Cardiac muscle cell (in vitro differentiated cells and primary cell): ENCODE measurements at places on chromosomes 2 and 18.

- DNase-seq = no peak
Measured at GRCh38 chr2:209277444-209277843, 146.4 kb upstream of the MAP2 start.

- no peak for DNase-seq
Measured at GRCh38 chr2:238920601-238921001, 72.7 kb downstream of the TWIST2 start.

DNA sequence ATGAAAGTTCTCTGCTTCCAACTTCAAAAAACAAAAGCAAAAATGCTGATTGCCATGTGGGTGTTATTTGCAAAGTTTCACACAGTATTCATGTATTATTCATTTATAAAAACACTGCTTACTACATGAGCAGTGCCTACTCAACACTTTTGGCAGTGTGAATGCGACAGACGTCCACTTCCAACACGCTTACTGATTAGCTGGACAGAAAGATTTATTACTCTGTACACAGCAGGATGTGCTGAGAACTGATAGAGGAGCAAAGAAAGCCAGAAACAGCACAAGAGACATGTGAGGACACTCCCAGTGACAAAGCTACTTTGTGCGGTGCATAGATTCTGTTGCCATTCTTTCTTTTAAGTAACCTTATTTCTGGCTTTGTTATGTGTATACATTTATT, 258.8 kb downstream of the DLGAP1 start:
- DNase-seq = peak; percentile 27

DNA sequence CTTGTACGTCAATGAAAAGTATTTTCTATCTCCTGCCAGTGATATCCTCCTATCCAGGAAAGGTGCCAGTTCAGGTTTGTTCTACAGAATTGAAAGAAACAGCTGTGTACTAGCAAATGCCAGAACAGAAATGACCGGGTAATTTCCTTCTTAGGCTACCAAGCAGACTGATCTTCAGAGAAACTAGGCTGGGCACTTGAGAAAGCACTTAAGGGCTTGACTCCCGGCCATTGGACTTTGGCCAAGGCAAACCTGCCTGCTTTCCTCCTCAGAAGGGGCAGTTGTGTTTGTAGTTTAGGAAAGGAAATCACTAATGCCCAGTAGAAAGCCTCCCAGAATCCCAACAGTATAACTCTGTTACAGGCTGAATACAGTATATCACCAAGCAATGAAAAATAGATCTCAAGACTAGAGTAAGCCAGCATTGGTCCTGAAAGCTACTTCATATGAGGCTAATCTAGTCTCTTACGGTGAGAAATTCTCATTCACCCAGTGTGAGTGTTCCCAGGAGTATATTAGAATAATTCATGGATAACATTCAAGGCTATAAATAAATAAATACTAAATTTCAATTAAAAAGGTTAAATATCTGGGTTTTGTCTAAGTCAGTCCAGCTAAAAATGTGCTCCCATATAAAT, 43.0 kb upstream of the COL5A2 start:
- DNase-seq = peak; percentile 70

GRCh38 chr2:239748811-239749210, 276.3 kb downstream of the NDUFA10 start:
- no peak for DNase-seq

- DNase-seq = no peak
Measured at GRCh38 chr2:189095101-189095500, 84.5 kb downstream of the COL5A2 start.

GRCh38 chr2:22692746-22693145, 692.2 kb upstream of the KLHL29 start:
- no peak for DNase-seq

DNA sequence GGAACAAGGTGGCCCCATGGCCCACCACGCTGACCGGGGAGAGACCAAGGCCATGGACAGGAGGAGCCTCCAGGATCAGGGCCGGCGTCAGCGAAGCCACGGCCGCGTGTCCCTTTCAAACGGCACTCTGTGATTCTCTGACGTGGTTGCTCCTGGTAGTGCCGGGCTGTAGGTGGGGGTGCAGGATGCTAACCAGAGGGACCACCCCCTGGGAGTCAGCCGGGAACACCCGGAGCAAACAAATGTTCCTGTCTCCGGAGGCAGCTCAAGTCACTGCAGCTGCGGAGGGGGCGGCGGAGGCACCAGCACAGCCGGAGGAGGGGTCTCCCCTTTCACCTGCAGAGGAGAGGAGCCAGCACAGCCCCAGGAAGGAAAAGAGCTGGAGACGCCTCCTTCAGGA, 750.6 kb upstream of the SALL3 start:
- no peak for DNase-seq

DNA sequence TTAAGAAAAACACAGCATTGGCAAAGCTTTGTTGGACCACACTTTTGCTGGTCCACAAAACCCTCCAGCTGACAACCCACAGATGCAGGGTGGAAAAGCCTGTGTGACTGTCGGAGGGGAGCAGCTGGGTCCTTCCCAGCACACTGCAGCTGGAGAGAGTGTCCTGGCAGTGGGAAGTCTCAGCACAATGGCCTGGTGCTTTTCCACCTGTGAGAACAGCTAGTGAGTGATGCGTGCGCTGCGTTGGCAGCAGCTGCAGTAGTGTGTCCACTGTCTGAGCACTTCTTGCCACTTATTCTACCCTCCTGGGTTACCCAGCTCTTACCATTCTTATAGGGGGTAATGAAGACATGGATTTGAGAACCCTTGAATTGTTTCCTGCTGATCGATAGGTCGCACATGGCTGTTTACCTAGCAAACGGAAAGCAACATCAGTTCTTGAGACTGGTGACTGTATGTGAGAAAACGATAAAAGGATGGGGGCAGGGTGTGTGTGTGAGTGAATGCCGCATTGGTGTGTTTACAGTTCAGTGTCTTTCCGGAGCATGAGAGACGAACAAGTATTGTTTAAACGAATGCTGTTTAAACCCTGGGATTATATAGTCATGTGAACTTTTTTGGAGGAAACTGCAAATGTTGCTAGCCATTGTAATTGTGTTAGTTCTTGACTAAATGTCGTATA, 69.7 kb downstream of the LYPD6 start:
- DNase-seq = no peak

DNA sequence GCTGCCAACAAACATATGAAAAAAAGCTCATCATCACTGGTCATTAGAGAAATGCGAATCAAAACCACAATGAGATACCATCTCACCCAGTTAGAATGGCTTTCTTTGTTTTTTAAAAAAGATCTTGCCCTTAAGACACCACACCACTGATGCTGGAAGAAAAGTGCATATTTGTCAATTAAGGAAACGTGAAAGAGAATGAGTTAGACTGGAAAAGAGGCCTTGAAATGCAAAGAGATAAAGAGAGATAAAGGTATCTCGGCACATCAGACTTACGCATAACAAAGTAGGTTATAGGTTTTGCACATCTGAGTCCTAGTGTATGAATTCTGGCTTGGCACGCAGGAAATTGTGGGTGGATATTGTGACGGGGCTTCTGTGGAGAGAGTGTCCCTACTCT, 149.5 kb downstream of the MTX2 start:
- peak; percentile 48 for DNase-seq

DNA sequence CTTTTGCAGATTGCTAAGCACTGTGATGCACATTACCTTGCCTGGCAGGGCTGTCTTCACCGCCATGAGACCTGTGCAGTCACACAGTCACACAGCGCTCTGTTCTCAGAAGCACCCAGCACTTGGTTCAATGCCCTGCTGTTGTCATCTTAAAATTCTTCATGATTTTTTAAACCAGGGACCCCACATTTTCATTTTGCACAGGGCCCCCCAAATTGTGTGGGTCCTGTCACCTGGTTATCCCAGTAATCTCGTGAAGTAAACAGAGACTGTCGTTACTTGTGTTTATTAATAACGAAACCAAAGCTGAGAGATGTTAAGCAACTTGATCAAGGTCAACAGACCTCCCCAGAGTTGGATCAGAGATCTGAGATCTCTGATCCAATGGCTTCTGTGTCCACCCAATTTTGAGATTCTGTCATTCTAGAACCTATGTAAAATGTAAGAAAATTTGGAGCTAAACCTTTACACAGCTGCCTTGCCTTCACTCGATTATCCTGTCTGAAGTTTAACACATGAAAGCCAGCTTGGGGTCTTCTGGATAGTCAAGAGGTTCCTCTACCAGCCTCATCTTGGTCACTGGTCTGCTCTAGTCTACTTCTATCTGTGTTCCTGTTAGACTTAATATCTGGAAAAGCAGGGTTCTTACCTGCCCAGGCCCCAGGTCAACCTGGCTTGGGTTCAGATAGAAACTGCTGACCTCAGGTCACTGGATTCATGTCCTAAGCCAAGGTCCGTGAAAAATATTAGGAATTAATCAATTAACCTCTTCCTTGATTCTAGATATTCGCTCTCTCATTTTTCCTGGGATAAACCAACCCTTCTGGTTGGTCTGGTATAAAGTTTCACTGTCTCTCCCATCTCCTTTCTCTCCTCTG, 13.7 kb upstream of the TTC39C start:
- no peak for DNase-seq

- DNase-seq = no peak
Measured at GRCh38 chr2:191907091-191907490, 60.2 kb upstream of the CAVIN2 start.

DNA sequence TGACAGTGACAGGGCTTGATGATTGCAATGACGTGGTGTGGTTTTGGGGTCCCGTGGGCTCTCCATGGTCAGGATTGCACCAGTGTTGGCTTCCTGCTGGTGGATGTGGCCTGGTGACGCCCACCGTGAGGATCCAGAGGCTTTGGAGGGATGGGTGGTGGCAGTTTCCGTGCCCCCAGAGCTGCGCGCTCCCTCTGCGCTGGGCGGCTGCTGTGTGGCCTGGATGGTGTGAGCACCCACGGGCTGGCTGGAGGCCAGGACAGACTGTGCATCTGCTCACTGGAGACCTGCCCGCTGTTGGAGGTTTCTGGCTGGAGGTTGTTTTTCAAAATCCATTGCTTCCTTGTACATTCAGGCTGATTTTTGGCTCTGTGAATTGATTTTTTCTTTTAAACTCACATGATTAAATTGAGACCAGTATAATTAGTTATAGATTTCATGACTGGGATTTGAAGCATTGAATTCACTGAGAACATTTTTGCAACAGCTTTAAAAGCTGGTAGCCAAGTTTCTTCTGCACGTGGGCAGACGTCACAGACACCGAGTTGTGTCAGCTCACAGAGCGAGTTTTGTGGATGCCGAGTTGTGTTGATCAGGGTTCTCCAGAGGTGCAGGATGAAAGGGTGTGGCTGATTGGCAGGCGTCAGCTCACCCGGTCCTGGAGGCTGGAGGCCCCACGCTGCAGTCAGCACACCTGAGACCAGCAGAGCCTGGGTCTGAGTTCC, 72.7 kb downstream of the KCNG2 start:
- no peak for DNase-seq

- peak; percentile 29 for DNase-seq
Measured at GRCh38 chr2:215917953-215918620, 95.3 kb downstream of the MREG start.

GRCh38 chr2:233251306-233252116, at the start of gene ATG16L1:
Gene ATG16L1 (plus strand): TSS chr2:233251673. CDS start chr2:233251828, 155 bp downstream.
- peak; percentile 98 for DNase-seq

- no peak for DNase-seq
Measured at GRCh38 chr18:7382328-7383001, 151.6 kb downstream of the LRRC30 start.

GRCh38 chr2:38778687-38779082, 675 bp downstream of the GEMIN6 start:
- no peak for DNase-seq

DNA sequence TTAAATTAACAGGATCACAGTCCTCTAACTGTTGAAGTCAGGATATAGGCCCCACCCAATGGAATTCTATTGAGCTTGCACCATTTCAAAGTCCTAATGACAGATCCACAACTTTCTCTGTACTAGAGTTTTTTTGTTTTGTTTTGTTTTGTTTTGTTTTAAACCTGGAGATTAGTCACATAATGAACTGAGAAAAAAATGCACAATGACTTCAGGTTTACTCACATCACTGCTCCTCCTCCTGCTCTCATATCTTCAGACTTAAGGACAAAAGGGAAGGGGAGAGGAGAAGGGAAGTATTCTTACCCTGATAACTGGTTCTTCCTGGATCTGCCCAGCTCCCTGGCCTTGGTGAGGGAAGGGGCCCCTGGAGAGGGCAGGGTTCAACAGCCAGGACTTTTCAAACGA, 208.2 kb upstream of the EPHA4 start:
- DNase-seq = no peak

GRCh38 chr18:29034113-29034856, 857.4 kb upstream of the CDH2 start:
- DNase-seq = no peak

- DNase-seq = no peak
Measured at GRCh38 chr2:234705108-234705507, 208.2 kb upstream of the ARL4C start.

DNA sequence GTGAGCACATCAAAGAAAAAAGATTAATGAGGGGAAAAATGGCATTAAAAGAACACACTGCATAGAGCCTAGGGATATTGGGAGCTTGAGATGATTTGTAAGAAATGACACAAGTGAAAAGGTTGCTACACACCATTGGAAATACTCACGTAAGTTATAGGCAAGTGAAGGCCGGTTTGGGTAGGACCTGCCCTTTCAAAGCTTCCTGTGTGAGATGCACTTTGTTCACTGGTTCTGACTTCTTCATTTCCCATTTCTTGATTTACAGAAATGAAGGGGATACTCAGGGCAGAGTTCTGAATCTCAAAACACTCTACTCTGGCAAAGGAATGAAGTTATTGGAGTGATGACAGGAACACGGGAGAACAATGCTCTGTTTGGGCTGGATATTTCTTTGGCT, at the start of gene IL18RAP:
IL18RAP (plus strand) TSS at position 251 of the 400 bp plus-strand sequence; CDS start at position 369, 118 bp downstream.
- no peak for DNase-seq

GRCh38 chr18:8962855-8963635, 139.5 kb upstream of the NDUFV2 start:
- no peak for DNase-seq

GRCh38 chr2:231917280-231918066, 8.7 kb downstream of the NPPC start:
- DNase-seq = no peak

DNA sequence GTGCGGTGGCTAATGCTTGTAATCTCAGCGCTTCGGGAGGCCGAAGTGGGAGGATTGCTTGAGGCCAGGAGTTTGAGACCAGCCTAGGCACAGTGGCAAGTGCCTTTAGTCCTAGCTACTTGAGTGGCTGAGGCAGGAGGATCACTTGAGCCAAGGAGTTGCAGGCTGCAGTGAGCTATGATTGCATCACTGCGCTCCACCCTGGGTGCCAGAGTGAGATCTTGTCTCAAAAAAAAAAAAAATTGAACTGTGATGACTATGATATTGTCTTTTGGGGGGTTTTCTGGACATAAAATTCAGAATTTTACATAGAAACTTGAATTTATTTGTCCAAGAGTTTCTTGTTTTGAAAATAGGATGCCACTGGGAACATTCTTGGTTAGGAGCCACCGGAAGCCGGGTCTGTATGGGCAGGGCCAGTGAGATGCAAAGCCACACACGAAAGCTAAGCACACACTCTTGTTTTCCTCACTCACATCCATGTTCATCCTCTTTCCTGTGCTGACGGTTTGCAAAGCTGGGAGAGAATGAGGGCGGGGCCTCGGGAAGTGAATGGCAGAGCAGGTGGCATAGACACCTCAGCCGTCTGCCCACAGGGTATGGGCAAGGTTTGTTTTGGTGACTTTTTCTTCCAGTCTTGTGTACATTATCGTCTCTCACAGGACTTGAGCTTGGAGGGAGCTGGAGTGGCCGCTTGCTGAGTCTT, 12.6 kb downstream of the AGAP1 start:
- DNase-seq = peak; percentile 21
